ENCODE measurements at places on chromosomes 6 and 20.

GRCh38 chr6:126618639-126619343, 278.9 kb downstream of the CENPW start:
- no peak for DNase-seq

DNA sequence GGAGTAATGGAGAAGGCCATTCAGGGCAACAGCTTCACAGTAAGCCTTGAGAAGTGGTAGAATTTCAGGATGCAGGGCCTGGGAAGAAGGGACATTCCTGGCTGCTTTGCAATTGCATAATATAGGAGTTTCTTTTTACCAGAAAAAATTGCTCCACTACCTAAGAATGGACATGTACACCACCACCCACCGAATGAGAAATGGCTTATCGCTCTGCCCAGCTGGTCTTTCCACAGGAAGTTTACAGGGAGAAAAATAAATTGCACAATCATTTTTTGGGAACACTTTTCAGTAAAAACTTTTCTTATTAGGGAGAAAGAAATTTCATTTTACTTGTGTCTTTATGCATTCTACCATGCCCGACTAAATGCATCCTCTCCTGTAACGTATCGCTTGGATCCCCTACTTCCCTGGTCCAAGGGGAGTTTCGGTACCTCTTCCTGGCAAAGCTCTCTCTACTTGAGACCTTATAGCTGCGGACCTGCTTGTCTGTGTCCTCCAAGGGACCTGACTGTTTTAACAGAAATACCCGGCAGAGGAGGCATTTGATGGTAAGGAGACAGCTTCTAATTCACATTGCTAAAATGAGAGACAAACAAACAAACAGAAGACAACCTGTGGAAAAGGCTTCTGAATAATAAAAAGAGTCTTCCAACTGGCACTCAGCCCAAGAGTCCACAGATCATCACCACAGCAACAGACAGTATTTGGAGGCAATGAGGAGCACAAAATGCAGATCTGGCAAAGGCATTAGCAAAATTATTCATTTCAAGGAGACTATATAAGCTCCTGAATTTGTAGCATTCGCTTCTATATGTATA, 54.2 kb downstream of the MAP3K5 start:
- DNase-seq, result no peak

DNA sequence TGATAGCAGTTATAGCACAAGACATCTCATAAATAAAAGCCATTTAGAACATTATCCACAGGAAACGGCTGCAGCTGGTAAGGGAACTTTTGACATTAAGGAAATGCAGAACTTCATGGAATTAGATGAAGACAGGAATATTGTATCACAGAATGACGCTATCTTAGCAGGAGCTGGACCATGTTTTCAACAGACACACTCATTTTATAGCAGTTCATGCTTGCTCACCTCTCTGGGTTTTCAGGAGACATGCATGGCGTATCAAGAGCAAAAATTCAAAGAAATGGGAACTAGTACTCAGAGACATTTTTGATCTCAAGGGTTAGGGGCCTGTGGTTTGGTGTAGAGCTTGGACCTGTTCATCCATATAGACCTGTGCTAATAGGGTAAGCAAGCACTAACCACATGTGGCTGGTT, 125.0 kb downstream of the FYN start:
- DNase-seq, result no peak

- no peak for DNase-seq
These were observed 52.4 kb upstream of the EIF2S2 start for GRCh38 chr20:34164381-34164984.

DNA sequence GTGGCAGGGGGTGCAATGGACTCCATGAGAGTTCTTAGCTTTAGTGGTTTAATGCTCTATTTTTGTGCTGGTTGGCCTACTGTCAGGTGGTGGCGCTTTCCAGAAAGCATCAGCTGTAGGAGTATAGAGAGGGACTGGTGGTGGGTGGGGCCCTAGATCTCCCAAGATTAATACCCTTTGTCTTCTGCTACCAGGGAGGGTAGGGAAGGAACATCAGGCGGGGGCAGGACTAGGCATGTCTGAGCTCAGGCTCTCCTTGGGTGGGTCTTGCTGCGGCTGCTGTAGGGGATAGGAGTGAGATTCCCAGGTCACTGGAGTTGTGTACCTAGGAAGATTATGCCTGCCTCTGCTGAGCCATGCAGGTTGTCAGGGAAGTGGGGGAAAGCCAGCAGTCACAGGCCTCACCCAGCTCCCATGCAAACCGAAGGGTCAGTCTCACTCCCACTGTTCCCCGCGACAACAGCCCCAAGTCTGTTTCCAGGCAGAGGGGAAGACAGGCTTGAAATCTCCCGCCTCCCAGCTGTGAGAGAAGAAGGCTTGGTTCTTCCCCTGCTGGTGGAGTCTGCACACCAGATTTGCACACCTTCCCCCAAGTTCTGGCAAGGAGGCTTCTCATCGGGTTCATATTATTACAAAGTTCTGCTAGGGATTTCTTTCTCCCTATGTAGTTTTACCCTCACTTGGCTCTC, 46.7 kb upstream of the PKIB start:
- DNase-seq, result no peak

- no peak for DNase-seq
These were observed 326.7 kb upstream of the FLRT3 start for GRCh38 chr20:14664101-14664500.

GRCh38 chr6:42429836-42430235, 21.9 kb downstream of the TRERF1 start:
- DNase-seq, result no peak

DNA sequence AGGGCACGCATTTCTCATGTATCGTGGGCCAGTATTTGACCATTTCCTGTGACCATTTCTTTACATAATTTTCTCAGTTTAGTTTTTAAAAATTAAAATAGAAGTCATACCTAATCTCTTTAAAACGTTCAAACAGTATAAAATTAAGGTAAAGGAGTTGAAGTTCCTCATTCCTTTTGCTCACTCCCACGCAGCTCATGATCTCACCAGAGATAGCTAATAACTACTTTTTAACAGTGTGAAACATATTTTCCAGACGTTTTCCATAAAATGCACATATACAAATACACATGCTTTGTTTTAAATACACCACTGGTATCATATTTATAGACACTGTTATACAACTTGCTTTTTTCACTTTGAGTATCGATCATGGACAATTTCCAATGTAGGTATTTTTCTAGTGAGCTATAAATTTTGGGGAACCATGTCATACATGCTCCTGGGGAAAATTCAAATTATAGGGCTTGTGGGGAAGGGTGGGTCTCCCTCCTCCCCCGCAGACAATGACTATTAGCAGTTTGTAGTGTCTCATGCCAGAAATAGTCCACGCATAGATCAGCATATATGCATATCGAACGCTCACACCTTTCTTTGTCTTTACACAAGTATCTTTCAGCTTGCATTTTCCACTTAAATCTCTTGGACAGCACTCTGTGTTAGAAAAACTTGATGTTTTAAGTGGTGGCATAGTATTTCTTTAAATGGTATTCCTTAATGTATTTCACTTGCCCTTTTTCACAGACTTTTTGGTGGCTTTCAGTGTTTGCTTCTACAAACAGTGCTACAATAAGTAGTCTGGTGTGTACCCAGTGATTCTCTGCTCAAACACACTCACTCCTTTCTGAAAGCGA, 145.5 kb upstream of the ZNF217 start:
- no peak for DNase-seq

DNA sequence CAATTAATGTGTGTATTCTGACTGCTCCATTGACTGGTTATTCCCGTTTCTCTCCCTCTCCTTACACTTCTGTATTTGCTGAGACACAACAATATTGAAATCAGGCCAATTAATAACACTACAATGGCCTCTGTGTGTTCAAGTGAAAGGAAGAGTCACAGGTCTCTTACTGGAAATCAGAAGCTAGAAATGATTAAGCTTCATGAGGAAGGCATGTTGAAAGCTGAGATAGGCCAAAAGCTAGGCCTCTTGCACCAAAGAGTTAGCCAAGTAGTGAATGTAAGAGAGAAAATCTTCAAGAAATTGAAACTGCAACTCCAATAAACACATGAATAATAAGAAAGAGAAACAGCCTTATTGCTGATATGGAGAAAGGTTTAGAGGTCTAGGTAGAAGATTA, 489.5 kb upstream of the CITED2 start:
- DNase-seq, result no peak

DNA sequence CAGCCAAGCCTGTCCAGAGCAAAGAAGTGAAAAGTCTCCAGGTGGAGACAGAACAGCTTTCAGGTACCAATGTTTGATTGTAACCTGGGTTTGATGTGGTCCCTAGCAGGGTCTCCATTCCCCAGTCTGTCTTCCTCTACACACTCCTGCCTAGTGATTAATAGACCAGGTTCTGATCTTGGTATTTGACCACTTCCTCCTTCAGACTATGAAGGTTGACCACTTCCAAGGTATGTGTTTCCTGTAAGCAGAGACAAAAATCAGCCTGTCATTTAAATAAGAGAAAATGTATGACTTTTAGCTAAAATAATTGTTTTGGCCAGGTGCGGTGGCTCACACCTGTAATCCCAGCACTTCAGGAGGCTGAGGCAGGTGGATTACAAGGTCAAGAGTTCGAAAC, 41.8 kb upstream of the TOP1 start:
- no peak for DNase-seq

GRCh38 chr6:232982-233640, 59.2 kb upstream of the DUSP22 start:
- no peak for DNase-seq

GRCh38 chr20:13333793-13334192, 112.7 kb downstream of the ISM1 start:
- peak; percentile 15 for DNase-seq

- DNase-seq, result no peak
These were observed 1.2 kb upstream of the EIF6 start for GRCh38 chr20:35285806-35286076.

DNA sequence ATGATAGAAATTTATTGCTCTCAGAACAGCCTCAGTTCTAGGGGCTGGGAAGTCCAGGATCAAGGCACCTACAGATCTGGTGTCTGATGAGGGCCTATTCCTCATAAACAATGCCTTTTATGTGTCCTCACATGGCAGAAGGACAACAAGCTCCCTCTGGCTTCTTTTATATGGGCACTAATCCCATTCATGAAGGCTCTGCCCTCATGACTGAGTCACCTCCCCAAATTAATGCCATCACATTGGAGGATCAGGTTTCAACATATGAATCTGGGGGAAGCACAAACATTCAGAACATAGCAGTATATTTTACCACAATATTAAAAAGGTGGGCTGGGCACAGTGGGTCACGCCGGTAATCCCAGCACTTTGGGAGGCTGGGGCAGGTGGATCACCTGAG, 58.5 kb upstream of the CCN6 start:
- DNase-seq, result no peak

DNA sequence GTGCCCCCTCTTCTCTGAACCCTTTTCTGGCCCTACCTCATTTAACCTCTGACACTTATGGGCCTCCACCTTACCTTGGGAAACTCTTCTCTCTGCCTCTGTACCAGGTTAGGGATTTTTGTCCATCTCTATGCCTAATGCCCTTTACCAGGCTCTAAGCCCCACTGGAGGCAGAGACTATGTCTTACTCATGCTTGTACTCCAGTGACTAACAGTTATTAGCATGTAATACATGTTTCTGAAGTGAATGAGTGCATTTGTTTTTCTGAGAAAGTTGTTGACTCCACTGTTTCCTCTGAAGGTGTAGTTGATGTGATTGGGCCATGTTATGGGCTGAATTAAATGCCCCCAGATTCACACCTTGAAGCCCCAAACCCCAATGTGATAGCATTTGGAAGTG, 234.3 kb downstream of the PACRG start:
- DNase-seq, result no peak

GRCh38 chr6:4723383-4723782, 52.8 kb upstream of the CDYL start:
- DNase-seq, result no peak

- DNase-seq, result no peak
These were observed 21.8 kb upstream of the ISM1 start for GRCh38 chr20:13199279-13199678.

DNA sequence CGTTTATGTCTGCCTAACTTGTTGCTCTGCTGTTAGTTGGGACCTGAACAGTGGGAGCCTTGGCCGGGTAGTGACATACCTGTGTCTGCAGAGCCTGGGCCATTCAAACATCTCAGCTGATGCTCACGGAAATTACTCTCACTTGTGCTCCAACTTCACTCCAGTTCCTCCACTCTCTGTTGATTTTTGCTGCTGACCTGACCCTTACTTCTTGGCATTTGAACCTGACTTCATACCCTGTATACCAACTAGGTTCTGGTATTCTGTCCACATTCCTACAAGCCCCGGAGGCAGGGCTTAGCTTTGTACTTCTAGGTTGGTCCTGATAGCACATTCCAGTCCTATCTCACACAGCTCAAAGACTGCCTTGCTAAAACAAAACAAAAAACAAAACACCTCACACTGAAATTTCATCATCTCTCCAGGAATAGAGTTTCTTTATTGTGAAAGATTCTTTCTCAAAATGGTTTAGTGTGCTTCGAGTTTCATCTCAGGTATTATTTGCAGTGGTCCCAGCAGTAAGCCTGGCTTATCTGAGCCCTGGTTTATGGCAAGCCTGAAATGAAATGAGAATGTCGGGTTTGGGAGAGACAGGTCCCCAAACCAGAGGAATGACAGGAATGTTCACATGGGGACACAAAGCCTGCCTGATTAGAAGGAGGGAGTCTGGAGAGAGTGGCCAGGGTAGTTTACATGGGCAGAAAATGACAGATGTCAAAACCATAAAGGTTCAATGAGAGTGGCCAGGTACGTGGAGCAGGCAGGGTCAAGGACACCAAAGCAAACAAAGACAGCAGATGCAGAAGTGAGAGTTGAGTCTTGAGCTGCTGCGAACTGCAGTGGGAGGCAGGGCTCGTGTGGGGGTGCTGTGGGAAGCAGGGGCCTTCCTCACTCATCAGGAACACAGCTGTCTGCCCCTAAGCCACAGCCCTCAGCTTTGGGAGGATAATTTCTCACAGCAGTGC, 174.2 kb upstream of the HDAC2 start:
- DNase-seq, result no peak

GRCh38 chr6:79702691-79703090, 71.6 kb downstream of the SH3BGRL2 start:
- no peak for DNase-seq

GRCh38 chr6:11639376-11640235, 102.1 kb downstream of the TMEM170B start:
- DNase-seq, result no peak

DNA sequence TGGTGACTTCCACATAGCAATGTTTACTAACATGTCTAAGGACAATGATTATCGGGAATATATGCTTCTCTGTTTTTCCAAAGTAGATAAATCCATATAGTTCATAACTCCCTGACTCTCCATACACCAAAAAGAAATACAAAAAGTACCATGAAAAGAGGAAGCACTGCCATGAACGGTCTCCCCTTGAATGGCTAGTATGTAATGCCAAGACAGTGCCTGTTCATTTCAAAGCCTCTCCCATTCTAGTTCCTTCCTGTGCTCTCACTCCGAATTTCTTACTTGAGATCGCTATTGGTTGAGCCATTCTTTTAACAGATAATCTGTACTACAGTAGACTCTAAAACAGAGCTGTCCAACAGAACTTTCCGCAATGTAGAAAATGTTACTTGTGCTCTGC, 54.8 kb upstream of the EDN1 start:
- DNase-seq, result no peak

GRCh38 chr6:32397252-32397920, 9.6 kb downstream of the BTNL2 start:
- no peak for DNase-seq

- DNase-seq, result no peak
These were observed 987 bp downstream of the TMEM181 start for GRCh38 chr6:158560836-158561320.

Data from LNCaP clone FGC (cell line).